ENCODE measurements at places on chromosomes 1 and 21.

DNA sequence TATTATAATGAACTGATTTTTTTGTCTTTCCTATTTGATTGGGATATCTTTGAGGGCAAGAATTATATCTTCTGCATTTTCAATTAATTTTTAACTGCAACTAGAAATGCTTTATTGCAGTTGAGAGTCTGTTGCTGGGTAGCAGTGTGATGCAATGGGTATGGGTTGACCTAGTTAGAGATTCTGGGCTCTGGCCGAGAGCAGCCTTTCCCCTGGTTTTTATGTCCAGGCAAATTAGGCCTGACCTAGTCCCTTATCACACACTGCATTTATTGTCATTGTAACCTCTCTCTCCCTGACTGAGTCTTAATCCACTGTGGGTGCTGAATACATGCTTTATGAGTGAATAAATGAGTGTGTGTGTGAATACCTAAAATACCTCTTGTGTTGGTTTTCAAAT lies 206.4 kb upstream of the PTGFR start:
- ATAC-seq, result no peak

GRCh38 chr1:11042995-11043874 lies 3.8 kb downstream of the MASP2 start:
- ATAC-seq, result no peak

DNA sequence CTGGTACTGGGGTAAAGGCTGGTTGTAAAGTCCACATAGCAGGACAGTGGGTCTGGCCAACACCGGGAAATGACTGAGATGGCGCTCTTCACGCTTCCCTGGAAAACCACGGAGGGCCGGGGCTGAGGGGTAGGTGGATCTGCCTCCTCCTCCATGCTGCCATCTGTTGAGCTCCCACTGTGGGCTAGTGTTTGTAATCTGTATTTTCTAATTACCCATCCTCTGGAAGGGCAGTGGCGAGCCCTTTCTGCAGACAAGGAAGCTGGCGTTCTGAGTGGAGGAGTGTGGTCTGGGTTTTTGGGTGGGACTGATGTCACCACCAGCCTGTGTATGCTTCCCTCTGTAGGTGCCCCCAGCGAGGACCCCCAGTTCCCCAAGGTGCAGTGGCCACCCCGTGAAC lies 34.1 kb upstream of the LHX4 start:
- no peak for ATAC-seq

- no peak for ATAC-seq
Observed at GRCh38 chr1:107009281-107009680, 47.2 kb upstream of the PRMT6 start.

- no peak for ATAC-seq
Observed at GRCh38 chr1:203422656-203423055, 53.0 kb upstream of the PRELP start.

GRCh38 chr1:193241132-193241827 lies 54.9 kb upstream of the B3GALT2 start:
- no peak for ATAC-seq

GRCh38 chr1:31901838-31902509 lies 36.2 kb downstream of the PTP4A2 start:
- no peak for ATAC-seq

DNA sequence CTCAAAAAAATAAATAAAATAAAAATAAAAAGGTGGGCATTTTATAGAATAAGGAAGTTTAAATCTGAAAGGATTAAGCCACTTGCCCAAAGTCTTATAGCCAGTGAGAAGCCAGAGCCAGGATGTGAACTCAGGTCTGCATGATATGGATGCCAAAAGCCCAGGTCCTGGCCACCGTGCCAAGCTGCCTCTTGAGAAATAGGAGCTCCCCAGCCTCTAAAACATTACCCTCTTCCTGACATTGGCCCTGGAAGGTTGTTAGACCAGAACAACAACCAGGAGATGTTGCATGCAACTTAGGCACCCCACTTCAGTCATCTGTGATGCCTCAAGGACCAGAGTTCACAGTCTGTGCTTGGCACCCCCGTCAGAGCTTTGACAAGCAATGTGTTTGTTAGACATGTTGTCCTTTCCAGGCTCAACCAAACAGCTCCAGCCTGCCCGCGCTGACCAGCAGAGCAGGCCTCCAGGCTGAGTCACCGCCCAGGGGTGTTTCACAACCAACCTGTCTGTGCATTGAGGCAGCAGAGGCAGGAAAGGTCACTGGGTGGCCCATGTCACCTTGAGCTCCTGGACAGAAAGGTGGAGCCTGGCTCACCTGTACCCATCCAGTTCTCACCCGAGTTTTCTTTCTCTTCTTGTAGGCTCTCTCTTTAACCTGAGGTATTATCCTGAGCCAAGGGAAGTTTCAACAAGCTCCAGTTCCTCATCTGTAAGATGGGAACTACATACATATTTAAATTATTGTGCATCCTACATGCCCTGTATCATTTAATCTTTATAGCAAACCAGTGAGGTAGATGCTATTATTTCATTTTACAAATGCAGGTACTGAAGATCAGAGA lies 14.9 kb upstream of the MED18 start:
- peak; percentile 90 for ATAC-seq

DNA sequence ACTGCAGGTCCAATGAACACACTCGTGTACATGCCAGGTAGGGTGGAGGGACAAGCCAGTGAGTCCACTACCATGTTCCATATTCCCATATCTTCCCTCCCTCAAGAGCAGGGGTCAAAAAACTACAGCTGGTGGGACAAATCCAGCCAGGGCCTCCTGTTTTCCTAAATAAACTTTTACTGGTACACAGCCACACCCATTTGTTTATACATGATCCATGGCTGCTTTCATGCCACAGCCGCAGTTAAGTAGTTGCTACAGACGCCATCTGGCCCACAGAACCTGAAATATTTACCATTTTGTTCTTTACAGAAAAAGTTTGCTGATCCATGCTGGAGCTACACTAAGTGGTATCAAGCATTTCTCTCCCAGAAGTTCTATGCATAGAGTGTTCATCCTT lies 42.4 kb downstream of the CASQ2 start:
- ATAC-seq, result no peak

GRCh38 chr1:100217834-100218233 lies 31.8 kb downstream of the DBT start:
- ATAC-seq, result no peak

- ATAC-seq, result no peak
Observed at GRCh38 chr21:17053321-17053720, 459.5 kb upstream of the CXADR start.

DNA sequence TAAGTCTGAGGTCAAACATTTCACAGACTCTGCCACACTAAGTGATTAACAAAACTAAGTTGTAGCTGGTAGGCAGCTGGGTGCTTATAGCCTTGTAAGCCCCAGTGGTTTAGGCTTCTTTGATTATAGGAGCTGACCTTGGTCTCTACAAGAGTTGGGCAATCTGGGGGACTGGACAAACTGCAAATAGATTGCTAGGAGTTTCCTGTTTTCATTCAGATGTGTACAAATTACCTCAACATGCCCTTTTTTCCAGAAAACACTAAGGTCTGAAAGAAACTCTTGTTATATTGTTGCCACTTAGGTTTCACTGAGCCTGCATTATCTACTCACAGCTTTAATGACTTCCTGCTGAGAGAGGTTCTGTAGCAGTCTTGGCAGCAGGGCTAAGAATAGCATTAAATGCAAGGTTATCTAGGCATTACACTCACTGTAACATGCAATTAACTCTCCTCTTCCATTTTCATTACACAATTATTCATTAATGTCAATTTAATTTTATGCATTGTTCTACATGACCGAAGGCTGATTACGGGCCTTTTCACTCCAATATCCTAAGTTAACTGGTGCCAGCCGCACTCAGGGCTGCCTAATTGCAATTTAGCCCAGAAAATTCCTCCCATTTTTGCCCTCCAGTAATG lies 314.0 kb downstream of the LMO4 start:
- ATAC-seq, result no peak

DNA sequence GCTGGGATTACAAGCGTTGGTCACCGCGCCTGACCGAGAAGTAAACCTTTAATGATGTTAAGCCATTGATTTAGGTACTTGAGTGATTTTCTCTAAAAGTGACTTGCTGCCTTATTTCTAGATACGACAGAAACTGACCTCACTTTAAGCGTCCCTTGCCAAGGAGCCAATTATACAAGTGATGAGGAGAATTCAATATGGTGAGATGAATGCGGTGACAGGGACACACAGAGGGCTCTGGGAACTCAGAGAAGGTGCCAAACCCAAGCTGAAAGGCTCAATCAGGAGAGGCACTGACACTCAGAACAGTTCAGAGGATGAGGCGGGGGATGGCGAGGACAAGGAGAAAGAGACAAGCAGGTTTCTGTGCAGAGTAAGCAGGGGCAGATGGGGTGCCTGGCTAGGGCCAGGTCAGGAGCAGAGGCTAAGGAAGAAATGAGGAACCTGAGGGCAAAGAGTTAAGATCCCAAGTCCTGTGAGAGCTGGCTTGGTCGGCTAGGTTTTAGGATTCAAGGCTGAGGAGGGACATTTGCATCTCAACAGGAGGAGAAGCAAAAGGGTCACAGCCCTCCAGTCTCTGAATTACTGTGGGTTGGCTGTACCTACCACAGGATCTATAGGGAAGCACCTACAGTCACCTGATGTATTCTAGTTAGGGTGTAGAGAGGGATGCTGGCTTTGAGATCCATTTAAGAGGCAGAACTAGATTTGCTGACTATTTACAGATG lies 83.2 kb upstream of the USP24 start:
- ATAC-seq, result no peak

- peak; percentile 29 for ATAC-seq
Observed at GRCh38 chr1:39158327-39159086, 46.0 kb upstream of the MACF1 start.
